IPS-NIHi11 (cell line): ENCODE measurements at places on chromosomes 2 and 18.
A peak's percentile ranks its signal among the peaks of the same experiment; 100 is the strongest.

DNA sequence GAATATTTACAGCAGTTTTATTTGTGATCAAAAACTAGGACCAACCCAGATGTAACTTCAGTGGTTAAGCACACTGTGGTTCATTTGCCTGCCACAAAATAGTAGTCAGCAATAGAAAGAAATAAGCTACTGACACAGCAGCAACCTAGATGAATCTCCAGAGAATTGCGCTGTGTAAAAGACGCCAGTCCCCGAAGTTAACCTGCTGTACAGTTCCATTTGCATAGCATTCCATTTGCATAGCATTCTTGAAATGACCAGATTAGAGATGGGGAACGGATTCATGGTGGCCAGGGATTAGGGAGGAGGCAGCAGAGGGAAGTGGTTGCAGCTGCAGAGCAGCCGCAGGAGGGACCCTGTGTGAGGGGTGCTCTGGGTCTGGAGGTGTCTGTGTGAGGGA lies 39.3 kb upstream of the NFATC1 start:
- DNase-seq, result no peak

DNA sequence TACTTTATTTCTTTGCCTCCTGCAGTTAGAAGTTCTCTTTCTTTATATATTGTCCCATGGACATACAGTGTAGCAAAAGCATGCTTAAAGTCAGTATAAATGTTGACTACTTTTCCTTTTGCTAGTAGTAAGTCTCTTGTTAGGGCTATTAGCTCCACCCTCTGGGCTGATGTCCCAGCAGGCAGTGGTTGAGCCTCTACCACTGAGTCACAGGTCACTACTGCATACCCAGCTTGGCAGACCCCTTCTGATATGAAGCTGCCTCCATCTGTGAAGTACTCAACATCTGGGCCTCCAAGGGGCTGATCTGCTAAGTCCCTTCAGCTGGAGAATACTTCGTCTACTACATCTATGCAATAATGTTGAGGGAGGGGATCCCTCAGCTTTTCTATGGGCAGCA lies 61.0 kb upstream of the SLC35G4 start:
- no peak for DNase-seq

DNA sequence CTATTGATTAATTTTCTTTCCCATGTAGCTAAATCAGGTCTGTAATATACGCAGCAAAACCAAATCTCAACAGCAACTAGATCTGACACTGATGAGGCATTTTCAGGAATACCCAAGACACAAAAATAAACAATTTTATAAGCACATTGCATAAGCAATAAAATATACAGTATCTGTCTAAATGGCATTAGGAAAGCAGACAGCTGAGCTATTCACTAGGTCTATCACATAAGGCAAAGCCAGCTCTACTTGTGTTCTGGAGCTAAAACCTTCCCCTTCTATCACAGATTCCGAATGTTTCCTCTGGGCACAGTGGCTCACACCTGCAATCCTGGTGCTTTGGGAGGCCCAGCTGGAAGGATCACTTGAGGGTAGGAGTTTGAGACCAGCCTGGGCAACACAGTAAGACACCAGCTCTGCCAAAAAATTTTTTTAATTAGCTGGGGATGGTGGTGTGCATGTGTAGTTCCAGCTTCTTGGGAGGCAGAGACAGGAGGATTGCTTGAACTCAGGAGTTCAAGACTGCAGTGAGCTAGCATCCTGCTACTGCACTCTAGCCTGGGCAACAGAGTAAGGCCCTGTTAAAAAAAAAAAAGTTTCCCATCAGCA lies 21.1 kb downstream of the PTPN2 start:
- no peak for DNase-seq

- DNase-seq, result no peak
Observed at GRCh38 chr2:69099541-69099940, 86.6 kb downstream of the ANTXR1 start.

DNA sequence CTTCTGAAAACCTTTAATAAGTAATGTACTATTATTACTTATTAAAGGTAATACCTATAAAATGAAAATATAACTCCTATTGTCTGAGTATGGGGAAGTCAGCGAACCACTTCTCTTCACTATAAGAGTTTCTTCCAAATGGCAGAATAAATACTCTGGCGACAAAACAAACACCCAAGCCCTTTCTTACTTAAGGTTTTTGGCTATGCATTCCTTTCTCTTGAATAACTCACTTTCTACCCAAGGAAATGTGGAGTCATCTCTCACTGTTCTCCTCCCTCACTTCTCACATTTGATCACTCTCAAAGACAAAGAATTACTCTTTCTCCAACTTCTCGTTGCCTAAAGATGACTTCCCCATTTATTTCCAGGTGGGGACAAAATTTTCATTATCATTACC lies 816.8 kb upstream of the CRIM1 start:
- no peak for DNase-seq

GRCh38 chr2:34011684-34012083 lies 412.6 kb upstream of the FAM98A start:
- DNase-seq, result no peak

- no peak for DNase-seq
Observed at GRCh38 chr2:59900728-59901452, 652.6 kb downstream of the BCL11A start.

- no peak for DNase-seq
Observed at GRCh38 chr2:133352719-133353118, 215.5 kb downstream of the NCKAP5 start.

GRCh38 chr2:25822190-25823117 lies 55.8 kb downstream of the ASXL2 start:
- DNase-seq, result peak; percentile 49

DNA sequence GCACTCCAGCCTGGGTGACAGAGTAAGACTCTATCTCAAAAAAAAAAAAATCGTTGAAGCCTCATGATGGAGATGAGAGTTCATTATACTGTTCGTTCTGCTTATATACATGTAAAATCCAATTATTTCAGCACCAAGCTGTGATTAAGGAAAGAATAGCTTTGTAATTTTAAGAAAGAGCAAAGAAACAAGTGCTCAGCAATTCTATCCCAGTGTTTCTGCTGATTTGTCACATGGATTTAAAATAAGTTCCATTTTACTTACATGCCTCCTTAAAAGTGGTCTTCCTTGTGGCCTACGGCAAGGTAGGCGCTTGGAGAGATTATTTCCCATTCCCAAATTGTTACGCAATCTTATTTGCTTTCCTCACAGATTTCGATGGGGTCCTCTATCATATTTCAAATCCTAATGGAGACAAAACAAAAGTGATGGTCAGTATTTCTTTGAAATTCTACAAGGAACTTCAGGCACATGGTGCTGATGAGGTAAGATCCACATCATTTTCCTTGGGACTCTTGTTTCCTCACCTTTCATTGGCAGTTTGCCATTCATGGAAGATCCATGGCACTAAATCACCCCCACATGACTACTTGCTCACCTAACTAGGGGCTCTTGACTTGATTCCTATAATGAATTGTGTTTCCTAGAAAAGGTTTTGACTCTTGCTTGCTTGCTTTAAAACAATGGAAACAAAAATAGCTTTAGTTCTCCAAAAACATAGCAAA lies 11.5 kb downstream of the ARPC2 start:
- no peak for DNase-seq

GRCh38 chr2:33766175-33766574 lies 167.1 kb upstream of the FAM98A start:
- no peak for DNase-seq

- DNase-seq, result no peak
Observed at GRCh38 chr2:118706371-118706770, 141.1 kb downstream of the EN1 start.

DNA sequence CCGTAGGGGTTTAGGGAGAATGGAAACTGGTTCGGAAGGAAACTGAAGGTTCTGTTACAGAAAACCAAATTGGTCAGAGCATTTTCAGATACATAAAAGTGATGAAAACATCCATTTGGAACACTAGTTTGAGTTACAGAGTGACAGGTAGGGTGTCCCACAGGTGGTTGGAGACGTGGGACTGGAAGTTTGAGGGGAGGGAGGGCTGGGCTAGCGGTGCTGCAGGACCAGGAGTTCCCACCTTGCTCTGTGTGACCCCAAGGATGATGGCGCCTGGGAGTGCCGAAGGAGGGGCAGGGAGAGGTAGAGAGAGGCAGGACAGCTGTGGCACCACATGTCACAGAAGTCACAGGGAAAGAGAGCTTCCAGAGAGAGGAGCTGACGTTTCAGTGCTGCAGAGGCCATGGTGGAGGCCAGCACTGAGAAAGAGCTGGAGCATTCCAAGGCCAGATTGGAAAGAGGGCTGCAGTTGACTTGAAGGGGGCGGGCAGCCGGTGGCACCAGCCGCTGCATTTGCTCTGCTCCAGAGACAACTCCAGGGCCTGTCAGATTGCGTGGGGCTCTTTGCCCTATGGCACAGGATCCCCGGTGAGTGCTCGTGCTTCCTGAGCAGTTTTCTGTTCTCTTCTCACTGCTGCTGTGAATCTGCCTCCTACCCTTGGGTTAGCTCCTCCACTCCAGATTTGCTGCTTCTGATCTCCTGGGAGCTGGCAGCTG lies 56.2 kb upstream of the FOSL2 start:
- DNase-seq, result no peak

GRCh38 chr2:15672961-15673918 lies 81.6 kb downstream of the DDX1 start:
- DNase-seq, result no peak

DNA sequence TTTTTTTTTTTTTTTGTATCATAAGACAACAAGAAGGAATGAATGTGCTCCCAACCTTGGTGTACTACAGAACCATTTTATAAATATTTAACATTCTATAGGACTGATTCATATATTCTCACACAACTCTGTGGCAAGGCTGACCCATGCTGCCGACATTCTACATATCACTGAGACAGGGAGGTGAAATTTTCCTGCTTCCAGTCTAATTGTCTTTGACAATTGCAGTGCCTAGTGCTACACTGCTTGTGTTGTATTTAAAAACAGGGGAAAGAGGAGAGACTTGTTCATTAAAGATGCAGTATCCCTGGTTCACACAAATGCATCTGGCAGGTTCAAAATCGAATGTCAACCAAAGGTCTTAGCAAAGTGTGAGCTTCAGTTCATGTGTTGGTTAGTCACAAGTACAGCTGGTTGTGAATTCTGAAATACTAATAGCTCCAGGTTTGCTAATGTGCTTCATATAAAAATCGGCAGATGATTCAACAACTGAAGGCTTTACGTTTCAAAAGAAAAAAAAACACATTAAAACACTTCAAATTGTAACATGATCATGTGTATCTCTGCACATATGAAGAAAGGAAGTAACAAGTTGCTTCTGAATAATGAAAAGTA lies 130.8 kb downstream of the FIGN start:
- no peak for DNase-seq

DNA sequence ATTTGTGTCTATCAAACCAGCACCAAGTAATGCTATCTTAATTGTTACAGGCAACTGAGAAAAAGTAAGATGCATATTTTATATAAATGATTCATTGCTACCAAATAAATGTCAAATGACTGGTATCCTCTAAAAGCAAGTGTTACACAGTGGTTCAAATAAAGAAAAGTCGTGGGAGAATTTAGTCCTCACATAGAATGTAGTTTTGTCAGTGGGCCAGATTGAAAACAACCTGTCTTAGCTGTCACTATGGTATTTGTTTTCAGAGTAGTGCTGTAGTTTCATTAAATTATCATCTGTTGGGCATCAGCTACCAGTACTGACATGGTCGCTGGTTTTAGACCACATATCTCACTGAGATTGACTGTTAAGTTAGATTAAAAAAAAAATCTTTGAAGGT lies 10.2 kb upstream of the EIF2AK3 start:
- no peak for DNase-seq

DNA sequence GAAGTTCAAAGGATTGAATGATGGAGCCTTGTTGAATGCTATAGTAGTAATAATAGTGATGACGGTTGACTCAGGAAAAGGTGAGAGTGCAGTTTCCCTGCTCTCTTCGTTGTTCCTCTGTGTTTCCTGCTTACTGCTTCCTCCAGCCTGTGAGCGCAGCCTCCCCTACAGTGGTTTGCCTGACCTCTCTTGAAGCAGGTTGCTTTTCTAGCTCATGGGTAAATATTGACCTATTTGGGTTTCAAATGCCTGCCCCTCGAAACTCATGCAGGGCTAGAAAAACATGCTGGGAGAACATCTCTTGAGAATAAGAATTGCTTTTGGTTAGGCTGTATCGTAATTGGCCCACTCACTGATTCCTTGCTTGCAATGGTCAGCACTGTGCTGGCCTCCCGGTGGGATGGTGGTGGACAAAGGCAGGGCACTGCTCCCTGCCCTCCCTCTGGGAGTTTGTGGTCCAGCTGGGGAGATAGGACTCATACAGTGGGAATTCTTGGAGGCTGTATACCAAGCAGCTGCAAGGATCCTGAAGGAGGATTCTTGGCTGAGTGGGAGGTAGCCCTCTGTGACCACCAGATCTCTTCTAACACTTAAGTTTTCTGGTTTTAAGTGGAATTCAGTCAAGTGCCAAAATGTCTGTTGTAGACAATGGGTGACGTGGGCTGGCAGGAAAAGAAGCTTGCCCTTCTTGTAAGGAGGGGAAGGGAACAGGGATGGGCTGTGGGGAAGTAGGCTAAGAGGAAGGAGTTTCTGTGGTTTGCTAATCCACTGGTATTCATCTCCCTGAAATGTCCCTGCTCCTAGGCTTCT lies 5.4 kb upstream of the RNF181 start:
- no peak for DNase-seq

DNA sequence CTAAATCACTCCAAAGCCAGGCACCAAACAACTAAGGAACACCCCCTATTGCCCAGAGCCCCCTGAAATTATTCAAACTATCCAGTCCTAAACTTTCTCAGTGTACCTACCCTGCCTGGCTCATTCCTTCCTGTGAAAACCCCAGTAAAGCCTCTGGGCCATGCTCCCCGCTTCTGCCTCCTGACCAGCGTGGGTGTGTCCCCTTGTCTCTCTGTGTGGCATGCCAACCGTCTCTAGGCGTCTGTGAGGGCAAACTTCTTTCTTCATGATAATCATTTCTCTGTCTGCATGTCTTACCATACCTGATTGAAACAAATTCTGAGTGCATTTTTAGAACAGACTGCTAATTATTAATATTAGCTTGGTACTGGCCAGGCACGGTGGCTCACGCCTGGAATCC lies 109.0 kb upstream of the MSH2 start:
- no peak for DNase-seq

- DNase-seq, result peak; percentile 46
Observed at GRCh38 chr2:158953926-158954763, 14.3 kb upstream of the TANC1 start.
